ENCODE measurements at places on chromosomes 6 and 20.
A peak's percentile ranks its signal among the peaks of the same experiment; 100 is the strongest.

DNA sequence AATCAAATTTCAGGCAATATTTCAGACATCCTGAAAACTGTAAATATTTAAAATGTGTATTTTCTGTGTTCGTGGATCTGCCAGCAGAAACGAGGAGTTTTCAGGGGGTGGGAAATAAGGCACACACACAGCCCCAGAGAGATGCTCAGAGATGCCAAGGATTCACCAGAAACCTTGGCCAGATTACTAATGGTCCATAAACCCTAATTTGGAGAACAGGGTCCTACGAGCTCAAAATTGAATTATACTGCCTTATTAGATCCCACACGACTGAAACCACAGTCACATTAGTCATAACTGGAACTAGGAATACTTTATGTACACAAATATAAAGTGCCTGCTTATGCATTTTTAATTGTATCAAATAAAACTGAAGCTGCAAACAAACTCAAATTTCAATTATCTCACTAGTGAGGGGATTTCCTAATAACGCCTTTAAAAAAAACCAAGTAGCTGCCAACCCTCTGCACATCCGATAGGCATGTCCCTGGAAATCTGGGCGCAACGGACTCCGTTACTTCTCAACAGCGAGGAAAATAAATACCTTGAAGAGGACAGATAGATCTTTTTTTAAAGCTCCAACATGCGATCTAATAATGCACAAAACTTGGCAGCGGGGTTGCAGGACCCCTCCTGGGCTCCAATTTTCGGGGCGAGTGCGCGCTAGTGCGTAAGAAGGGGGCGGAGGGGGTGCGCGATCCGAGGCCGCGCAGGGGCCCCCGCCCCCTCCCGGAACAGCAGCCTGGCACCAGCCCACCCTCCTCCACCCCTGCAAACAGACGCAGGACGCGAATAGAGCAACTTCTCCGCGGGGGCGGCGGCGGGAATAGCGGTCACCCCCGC is 897 bp downstream of the CHD6 start:
- DNase-seq = peak; percentile 76

DNA sequence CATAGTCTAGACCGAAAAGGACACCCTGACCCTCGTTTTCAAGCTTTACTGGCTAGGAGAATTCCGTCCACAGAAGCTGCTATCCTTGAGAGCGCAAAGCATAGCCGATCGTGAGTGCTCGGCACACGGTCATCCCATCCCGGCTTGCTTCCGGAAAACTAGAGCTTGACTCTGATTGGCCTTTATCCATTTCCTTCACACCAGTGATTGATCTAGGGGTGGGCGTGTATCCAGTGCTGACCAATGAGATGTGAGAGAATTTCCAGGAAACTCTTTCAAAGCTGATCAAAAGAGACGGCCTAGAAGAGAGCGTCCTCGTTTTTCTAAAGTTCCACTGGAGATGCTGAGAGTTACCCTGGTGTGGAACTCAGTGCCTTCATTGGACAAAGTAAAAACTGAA is 41.0 kb upstream of the NFATC2 start:
- DNase-seq = no peak

DNA sequence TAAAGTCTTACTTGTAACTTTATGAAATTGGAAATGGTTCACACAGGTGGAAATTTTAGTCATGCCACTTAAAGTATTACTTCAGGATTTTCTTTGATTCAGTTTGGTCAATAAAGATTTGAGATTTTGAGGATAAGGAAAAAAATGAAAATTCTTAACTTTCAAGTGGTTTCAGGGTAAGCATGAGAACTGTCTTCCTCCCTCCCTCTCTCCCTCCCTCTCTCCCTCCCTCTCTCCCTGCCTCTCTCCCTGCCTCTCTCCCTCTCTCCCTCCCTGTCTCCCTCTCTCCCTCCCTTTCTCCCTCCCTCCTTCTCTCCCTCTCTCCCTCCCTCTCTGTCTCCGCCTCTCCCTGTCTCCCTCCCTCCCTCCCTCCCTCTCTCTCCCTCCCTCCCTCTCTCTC is 36.9 kb downstream of the L3MBTL3 start:
- DNase-seq = no peak

GRCh38 chr20:34574426-34574825 is 15.9 kb downstream of the MAP1LC3A start:
- DNase-seq = no peak

- no peak for DNase-seq
Observed at GRCh38 chr6:13986700-13987399, 62.1 kb downstream of the RNF182 start.

DNA sequence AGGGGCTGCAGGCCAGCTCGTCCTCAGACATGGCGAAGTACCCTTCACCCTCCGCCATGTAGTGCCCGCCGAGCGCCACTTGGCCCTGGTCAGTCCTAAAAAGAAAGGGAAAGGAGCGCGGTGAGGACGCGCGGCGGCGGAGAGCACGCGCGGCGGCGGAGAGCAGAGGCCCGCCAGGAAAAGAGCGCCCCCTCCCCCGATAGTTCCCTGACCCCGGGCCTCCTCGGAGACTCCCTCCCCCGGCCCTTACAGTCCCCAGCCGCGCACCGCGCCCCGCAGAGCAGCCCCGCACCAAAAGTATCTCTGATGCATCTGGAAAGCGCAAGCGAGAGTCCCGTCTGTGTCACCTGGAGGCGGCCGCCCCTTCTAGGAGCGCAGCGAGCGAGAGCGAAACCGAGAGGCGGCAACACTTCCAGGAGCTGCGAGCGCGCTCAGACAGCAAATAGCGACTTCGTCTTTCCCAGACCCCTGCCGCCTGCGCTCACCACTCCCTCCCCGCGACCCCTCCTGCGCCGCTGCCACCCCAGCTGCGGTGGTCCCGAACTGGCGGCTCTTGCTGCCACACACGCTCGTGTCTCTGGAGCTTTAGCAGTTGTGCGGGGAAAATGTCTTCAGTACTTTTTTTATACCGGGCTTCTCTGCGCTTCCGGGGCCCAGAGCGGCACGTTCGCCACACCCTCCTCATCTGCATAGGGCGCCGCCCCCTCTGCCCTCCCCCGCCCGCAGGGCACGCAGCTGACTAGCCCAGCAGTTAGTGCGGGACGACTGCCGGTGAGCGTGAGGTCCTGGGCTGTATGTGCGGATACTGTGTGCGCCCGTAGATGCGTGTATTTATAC is at the start of gene TENT5A:
Gene TENT5A (minus strand): TSS at position 598 of the 837 bp plus-strand sequence. CDS start 540 bp downstream, at position 58.
- peak; percentile 95 for DNase-seq

- DNase-seq = no peak
Observed at GRCh38 chr20:42018979-42019378, 400.8 kb upstream of the CHD6 start.

GRCh38 chr6:30450909-30451841 is 38.1 kb upstream of the HLA-E start:
- no peak for DNase-seq

GRCh38 chr20:56468316-56469076 is at the start of gene RTF2:
TSS of gene RTF2 (plus strand) at chr20:56468627. CDS start at chr20:56468698, 71 bp downstream.
- peak; percentile 95 for DNase-seq

GRCh38 chr20:60102665-60103210 is 144.5 kb downstream of the CDH26 start:
- no peak for DNase-seq

DNA sequence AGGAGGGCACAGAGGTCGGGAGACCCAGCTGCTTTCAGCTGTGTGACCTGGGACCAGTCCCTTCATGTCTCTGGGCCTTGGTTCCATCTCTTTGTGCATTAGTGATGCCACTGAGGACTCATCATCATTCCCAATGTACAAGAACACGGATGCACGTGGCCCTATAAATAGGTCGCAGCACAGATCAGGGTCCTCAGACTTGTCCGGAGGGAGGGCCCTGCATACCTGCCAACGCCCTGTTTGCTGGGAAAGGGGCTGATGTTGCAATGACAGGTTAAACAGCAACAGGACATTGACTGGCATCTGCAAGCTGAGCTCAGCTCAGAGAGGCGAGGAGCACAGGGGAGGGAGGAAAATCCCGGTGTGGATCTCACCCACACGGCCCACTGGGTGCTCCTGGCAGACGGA is 21.8 kb downstream of the TGM2 start:
- DNase-seq = no peak

DNA sequence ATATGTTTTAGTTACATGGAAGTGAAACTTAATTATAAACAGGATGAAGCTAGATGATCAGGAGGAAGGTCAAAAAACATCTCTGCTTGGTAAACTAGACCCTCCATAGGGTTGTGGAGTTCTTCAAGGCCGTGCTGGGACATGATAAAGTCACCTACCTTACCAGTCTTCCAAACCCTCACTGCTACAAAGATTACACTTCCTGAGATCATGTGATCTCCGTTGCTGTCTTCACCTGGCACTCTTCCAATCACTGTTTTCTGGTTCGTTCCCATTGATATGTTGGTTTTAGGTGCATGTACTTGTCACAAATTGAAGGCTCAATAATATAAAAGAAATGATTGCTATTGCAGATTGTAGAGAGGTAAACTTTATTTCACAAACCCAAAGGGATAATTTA is 161.5 kb upstream of the MAN1A1 start:
- DNase-seq = no peak

DNA sequence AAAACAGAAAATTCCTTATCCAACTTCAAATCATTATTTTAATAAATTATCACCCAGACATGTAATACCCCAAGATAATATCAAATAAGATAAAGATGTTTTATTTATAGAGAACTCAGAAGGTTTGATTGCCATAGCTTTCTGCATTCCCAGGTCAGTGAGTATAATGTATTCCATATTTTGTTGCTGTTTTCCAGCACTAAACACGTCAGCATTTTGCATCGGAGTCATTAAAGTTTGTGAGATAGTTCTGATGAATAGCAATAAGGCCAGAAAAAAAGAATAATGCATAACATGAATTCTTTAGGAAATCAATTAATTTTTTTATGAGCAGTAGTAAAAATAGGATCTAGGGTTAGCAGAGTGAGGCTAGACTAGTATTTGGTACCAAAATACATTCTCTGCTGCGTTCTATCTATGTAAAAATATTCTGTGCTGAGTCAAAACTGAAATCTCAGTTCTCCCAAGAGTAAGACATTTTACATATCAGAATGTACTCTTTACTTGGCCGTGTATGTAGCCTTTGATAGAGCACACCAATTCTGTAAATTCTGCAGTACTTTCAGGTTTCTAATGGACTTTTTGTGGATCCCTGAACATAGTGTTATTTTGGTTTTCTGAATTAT is 269.9 kb upstream of the AGPAT4 start:
- no peak for DNase-seq

- no peak for DNase-seq
Observed at GRCh38 chr6:88749849-88750248, 213.6 kb downstream of the RNGTT start.

DNA sequence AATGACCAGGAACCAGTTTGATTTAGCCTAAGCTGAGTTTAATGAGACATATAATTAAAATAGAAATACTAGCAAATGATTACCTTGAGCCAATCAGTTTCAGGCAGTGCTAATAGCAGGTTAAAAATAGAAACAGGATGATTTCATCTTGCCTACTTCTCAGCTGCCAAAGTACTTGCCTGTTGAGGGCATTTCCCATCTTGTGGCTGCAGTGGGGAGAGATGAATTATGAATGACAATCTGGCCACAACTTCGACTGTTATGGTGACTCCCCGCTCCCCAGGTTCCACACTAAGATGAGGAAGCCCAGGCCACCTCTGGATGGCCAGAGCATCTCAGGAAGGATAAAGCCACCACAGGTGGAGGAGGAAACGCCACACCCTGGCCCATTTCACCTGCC is 31.3 kb downstream of the MBOAT1 start:
- DNase-seq = no peak

DNA sequence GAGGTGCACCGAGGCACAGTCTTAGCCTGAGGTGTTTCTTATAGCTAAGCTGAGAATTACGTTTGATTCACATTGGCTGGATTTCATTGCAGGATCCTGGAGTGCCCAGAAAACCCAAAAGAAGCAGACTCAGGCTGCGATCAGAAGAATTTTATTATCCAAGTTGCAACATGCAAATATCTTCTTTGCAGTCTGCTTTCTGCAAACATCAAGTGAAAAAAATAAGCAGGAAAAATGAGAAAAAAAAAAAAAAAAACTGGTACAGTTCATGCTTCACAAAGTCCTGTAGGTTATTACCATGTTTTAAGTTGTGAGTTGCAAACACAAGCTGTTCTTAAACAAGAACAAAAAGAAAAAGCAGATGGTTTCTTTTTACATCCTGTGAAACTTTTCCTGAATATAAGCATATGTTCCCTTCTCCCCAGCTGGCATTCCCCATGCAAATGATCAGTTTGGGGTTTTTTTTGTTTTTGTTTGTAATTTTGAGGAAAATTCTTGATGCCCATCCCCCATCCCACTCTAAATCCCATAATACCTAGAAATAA is 349.0 kb downstream of the CBLN4 start:
- DNase-seq = no peak

DNA sequence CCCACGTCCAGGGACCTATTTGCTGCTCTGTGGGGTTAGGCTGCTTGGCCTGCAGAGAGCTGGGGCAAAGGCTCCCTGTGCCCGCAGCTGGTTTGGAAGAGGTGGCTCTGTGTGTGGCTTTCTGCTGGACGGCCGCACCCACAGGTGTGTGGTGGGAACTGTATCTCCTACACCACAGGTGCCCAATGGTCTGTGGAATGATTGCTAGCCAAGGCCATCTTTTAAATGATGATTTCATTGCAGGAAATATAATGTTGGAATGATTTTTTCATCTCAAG is 178.4 kb downstream of the DLL1 start:
- peak; percentile 7 for DNase-seq

GRCh38 chr6:33740794-33741193 is 5.9 kb downstream of the IP6K3 start:
- no peak for DNase-seq

DNA sequence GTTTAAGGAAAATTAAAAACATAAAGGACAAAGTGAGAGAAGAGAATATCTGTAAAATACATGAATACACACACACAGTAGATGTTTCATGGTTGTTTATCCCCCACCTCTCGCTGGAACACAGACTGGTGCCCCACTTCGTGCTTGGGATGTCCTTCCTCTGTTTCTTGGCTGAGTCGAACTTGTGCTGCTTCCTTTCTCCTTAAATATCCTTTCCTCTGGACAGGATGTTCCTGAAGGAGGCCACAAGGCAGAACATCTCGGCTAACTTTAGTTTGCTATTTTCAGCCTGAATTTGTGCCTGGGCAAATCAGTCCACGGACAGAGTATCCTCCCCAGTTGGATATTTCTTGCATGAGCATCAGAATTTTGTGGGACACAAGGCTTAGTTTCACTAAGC is 54.7 kb upstream of the ZMYND8 start:
- DNase-seq = no peak

- no peak for DNase-seq
Observed at GRCh38 chr6:26552205-26552604, 14.0 kb downstream of the HMGN4 start.

GRCh38 chr6:15417811-15418210 is 171.9 kb downstream of the JARID2 start:
- DNase-seq = no peak

DNA sequence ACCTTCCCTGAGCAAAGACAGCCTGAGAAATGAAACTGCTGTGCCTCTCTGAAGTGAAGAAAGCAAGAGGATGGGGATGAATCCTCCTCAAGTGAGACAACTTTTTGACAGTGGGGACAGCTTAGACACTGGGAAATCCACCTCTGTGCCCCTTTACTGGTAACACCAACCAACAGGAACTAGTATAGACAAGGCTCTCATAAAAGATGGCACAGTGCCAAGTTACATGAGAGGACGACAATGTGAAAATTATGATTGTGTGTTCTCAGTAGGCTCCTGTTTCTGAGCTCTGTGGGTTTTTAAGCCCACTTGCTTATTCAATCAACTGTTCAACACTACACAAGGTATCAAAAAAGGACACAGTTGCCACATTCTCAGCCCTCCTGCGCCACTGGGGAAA is 41.6 kb upstream of the LYRM2 start:
- DNase-seq = no peak

GRCh38 chr6:79246891-79247290 is 12.4 kb upstream of the HMGN3 start:
- no peak for DNase-seq
